Endothelial cell (in vitro differentiated cells): ENCODE measurements at places on chromosomes 2 and 18. TPM values are rescaled to one million over a fixed set of nuclear protein-coding genes. Genes with fewer than 3 reads are reported as not detected.
A peak's percentile ranks its signal among the peaks of the same experiment; 100 is the strongest.

Gene VWC2L
- total RNA-seq: not detected

Gene FEV
- total RNA-seq: 0.56 TPM

GRCh38 chr2:162327134-162327769 is 8.8 kb upstream of the IFIH1 start:
- H3K36me3 ChIP-seq: peaks cover 6% of the 10 kb centered on the region
- H3K4me1 ChIP-seq: peaks cover 5% of the 10 kb centered on the region
- DNase-seq: no peak

DNA sequence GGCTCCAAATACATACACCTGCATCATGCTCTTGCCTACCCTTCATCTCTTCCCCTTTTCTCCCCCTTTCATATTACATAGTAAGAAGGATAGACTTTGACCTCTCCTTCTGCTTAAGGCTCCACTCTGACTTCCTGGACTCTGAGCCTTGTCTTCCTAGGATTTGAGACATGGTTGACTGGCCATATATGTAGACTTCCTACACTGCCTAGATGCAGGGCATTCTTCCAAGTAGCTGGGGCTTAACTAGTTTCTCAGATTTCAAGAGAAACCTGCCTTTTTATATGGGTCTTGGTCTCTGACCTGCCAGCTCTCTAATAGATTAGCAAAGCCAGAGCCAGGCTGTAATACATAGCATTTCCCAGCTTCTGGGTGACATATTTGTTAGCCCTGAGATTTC is 35.4 kb upstream of the CYP26B1 start:
- H3K27me3 ChIP-seq: no peaks in the 10 kb centered on the region
- H3K36me3 ChIP-seq: peaks cover 9% of the 10 kb centered on the region
- peaks cover 3% of the 10 kb centered on the region for H3K4me1 ChIP-seq
- H3K27ac ChIP-seq: no peak overlapping the region

DNA sequence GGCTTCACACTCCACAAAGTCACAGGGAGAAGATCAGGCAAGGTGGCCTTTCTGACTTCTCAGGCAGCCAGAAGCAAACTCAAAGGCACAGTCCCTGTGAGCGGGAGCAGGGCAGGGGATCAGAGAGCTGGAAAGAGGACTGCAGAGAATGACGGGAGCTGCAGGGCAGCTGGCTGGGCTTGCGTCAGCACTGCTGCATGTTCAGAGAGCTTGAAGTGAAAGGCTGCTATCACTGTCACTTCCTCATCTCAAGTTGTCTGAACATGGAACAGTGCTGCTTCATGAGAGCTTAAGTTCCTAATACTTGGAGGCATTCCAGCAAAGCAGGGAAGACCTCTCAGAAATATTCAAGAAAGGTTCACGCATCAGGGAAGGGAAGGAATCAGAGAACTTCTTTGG is 20.4 kb downstream of the TGFBRAP1 start:
- H3K27me3 ChIP-seq: peaks cover 5% of the 10 kb centered on the region
- H3K27ac ChIP-seq: no peak overlapping the region
- no peak for DNase-seq
- peaks cover 15% of the 10 kb centered on the region for H3K36me3 ChIP-seq
- no peak overlapping the region for H3K4me3 ChIP-seq

DNA sequence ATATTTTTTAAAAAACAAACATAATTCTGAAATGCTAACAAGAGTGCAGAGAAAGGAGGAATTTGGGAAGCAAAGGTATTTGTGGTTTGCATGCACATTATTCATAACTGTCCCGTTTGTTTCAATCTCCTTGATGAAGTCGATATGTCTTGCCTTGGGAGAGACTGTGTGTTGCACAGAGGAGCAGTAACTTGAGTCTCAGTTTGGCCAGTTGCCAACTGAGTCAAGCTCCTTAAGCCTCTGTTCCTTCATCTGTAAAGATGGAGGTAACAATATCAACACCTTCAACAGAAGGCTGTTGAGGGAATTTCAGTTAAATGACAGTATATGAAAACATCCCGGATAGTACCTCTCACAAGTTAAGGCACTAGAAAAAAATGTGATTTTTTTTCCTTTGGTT is 226.2 kb downstream of the ASXL3 start:
- no peak overlapping the region for H3K4me3 ChIP-seq
- no peak overlapping the region for H3K27ac ChIP-seq
- no peaks in the 10 kb centered on the region for H3K4me1 ChIP-seq
- no peak for DNase-seq
- no peaks in the 10 kb centered on the region for H3K36me3 ChIP-seq
- H3K27me3 ChIP-seq: no peaks in the 10 kb centered on the region

GRCh38 chr2:27379836-27380625 is 503 bp downstream of the ZNF513 start:
- H3K4me1 ChIP-seq: peaks cover 17% of the 10 kb centered on the region
- H3K4me3 ChIP-seq: peak overlapping the region; percentile 93
- peaks cover 21% of the 10 kb centered on the region for H3K27me3 ChIP-seq
- DNase-seq: no peak

- H3K4me3 ChIP-seq: no peak overlapping the region
- no peaks in the 10 kb centered on the region for H3K4me1 ChIP-seq
- H3K36me3 ChIP-seq: no peaks in the 10 kb centered on the region
- no peak overlapping the region for H3K27ac ChIP-seq
These were observed 22.9 kb upstream of the CYTIP start for GRCh38 chr2:157466764-157467163.
